HFFc6 (cell line): ENCODE measurements at places on chromosomes 2 and 18.
A peak's percentile ranks its signal among the peaks of the same experiment; 100 is the strongest.

- DNase-seq: no peak
Measured at GRCh38 chr2:24329700-24330099, 30.6 kb downstream of the ITSN2 start.

DNA sequence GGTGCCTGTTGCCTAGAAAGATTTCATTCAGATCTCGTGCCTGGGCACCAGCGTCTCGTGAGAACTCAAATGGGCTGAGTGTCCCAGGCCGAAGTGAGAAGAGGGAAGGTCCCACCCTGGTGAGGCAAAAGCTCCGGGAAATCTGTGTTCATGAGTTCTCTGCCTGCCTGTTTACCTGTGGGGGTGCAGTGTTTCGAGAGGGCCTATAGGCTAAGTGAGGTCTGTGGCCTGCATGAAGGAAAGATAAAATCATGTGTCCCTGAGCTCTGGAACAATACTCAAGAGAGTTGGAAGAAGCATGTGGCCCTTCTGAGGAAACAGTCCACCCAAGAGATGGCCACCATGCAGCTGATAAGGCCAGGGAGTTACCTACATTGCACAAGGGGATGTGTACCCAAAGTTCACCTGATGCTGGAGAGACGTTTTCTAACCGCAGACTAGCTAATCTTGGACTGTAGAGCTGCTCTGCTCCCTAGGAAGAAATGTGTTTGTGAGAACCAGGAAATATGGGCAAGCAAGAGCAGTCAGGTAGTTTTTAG lies 63.5 kb upstream of the ST3GAL5 start:
- DNase-seq: no peak

DNA sequence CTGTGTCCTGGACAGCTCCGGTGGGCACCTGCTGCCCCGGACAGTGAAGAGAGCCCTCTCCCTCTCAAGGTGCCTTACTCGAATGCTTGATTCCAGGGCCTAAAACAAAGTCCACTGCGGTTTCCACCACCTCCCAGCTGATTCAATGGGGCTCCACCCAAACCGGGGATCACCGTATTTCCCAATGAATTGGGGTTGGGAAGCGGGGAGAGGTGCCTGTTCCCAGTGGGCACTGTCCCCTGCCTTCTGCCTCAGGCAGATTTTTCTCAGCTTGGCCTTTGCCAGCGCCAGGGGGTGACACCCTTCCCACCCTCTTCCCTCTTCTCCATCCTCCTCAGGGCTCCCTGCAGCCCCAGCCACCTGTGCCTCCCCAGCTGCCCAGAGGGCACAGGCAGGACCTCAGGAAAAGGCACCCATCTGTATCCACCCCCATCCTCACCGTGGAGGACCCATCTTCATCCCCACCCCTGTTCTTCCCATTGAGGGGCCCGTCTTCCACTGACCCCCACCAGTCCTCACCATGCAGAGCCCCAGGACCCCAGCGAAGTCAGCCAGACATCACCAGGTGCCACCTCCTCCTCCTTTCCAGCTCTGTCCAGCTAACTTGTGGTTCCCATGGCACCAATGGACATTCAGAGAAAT lies 66.7 kb upstream of the HPCAL1 start:
- no peak for DNase-seq

- DNase-seq: peak; percentile 27
Measured at GRCh38 chr2:218622606-218623365, 15.1 kb downstream of the PLCD4 start.

- DNase-seq: no peak
Measured at GRCh38 chr2:69926849-69927515, 12.1 kb downstream of the MXD1 start.

GRCh38 chr2:233423552-233423860 lies 69.2 kb downstream of the DGKD start:
- no peak for DNase-seq

DNA sequence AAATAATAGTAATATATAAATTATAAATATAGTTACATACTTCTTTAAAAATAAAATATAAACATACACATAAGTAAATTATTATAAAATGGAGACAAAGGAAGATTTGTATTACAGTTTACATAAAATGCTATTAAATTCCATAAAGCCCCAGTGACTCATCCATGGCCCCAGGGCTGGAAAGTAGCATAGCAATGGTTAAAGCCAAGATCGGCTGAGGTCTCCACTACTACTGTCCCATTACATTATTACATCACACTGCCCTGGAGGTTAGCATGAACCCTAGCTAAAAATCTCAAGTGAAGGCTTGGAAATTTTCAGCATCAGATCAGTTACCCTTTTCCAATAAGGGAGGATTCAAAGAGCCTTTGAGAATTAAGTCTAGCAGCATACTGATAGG lies 936.2 kb downstream of the DSC3 start:
- DNase-seq: peak; percentile 19

DNA sequence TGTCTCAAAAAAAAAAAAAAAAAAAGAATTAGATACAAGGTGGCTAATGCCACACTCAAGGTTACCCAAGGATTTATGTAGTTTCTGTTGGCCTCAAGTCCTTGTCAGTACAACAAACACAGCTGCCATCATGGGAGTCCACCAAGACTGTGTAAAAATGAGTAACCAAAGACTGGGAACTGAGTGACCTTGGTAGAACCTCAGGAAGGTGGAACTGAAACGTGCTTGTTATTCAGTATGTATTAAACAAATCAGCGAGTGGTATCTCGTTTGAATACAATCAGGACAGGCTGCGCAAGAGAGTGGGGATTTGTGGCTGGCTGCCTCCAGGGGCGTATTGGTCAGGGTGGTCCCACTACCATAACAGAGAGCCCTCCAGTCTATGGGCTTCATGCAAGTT lies 1.6 kb upstream of the SFTPB start:
- DNase-seq: no peak

DNA sequence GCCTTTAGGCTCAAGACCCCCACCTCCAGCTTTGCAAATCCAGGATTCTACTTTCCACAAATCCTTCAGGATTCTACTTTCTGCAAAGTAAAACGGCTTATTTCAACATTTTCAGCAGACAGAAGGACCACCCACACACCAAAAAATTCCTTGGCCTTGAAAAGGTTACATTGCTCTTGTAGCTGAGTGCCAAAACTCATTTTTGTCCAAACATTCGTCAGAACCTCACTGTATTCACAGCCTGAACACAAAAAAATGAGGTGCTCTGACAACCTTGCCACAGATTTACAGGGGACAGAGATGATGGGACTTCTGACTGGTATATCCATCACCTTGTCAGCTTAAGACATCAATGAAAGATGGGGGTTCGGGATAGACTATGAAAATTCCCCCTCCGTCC lies 63.0 kb upstream of the COX7A2L start:
- no peak for DNase-seq

DNA sequence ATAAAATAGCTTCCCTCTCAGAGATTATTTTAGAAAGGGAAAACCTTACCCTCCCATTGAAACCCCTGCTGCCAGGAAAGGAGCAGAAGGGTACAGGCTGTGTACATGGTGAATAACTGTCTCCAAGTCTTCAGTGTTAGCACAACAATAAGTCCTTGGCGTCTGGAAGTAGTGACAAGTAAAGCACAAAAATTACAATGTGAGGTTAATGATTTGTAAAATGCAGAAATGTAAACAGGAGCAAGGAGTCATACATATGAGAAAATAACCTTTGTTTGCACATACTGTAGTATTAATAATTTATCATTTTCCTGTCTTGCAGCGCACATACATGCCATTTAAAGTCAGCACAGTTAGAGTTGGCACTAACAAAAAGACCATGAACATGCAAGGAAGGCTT lies 40.5 kb downstream of the ABHD3 start:
- DNase-seq: no peak

DNA sequence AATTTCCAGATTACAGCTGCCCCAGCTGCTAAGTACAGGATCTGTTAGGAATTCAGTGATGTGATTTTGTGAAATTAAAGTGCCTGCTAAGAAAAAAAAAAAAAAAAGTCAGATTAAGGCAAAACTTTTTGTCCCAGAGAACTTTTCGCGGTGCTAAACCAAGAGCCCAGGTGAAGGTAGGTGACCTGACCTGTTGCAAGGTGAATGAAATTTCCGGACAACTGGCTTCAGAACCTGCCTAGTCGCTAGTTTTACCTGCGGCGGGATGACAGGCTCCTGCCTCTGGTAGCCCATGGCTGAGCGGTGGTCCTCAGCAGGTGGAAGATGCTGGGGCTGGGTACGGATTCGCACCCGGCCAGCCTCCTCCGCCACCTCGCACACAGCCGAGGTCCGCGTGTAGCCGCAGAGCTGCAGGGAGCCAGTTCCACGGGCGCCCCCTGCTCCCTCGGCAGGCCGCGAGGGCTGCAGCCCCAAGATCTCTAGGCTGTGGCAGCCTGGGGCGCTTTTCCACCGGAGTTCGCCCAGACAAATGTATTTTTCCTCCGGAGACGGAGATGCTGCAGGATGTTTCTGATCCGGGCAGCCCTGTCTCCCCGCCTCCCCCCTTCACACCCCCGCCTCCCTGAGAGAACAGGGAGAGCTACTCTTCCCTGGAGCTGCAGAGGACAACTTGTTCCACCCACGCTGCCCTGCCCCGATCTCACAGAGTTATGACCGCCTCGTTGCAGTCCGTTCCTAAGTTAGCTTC lies at the start of gene SLC38A11:
SLC38A11 (minus strand) TSS at position 572 of the 748 bp plus-strand sequence; CDS start at position 294, 278 bp downstream.
- DNase-seq: peak; percentile 21

GRCh38 chr2:130823171-130823885 lies 13.4 kb upstream of the ARHGEF4 start:
- no peak for DNase-seq

- DNase-seq: no peak
Measured at GRCh38 chr2:216082117-216082711, 495 bp downstream of the TMEM169 start.

- peak; percentile 83 for DNase-seq
Measured at GRCh38 chr18:2978661-2979106, 34.3 kb downstream of the LPIN2 start.

- no peak for DNase-seq
Measured at GRCh38 chr2:97911922-97912575, 83.7 kb downstream of the TMEM131 start.

- DNase-seq: no peak
Measured at GRCh38 chr2:961786-962185, 11.1 kb downstream of the SNTG2 start.

DNA sequence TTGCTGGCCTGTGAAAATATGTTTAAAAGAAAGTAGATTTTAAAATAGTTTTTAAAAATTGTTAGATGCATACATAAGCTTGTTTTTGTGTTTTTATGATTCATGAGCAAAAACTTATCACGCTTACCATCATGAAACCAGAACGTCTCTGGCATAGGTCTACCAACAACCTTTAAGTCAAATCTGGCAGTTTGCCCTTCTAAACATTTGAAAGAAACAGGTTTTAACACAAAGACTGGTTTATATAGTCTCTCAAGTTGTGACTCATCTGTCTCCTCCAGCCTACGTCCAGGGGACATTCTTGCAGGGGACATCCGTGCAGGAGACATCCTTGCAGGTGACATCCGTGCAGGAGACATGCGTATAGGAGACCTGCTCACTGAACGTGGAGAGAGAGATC lies 29.6 kb downstream of the TTN start:
- DNase-seq: no peak

DNA sequence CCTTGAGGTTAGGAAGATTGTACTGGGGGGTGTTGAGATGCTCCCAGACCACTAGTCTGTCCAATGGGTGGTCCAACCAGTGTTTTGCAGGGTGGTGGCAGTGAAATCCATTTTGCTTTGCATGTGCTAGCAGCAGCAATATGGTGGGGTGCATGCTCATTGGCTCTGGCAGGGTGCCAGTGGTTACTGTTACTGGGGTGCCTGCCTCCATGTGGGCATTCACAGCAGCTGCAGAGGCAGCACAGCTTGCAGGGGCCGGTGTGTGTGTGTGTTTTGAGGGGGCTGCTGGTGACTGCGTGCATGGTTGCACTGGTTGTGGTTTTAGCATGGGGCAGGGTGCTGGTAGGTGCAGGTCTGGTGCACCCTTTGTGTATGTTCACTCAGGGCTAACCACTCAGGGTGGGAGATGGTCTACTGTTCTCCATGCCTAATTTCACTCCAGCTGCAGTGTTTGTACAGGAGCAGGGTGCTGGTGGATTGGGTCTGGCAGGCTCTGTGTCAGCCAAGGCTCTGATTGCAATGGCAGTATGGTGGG lies 265.4 kb downstream of the NUP35 start:
- DNase-seq: no peak

- no peak for DNase-seq
Measured at GRCh38 chr2:66164470-66164869, 270.5 kb upstream of the MEIS1 start.

GRCh38 chr2:126827371-126827770 lies 71.3 kb upstream of the TEX51 start:
- DNase-seq: no peak

DNA sequence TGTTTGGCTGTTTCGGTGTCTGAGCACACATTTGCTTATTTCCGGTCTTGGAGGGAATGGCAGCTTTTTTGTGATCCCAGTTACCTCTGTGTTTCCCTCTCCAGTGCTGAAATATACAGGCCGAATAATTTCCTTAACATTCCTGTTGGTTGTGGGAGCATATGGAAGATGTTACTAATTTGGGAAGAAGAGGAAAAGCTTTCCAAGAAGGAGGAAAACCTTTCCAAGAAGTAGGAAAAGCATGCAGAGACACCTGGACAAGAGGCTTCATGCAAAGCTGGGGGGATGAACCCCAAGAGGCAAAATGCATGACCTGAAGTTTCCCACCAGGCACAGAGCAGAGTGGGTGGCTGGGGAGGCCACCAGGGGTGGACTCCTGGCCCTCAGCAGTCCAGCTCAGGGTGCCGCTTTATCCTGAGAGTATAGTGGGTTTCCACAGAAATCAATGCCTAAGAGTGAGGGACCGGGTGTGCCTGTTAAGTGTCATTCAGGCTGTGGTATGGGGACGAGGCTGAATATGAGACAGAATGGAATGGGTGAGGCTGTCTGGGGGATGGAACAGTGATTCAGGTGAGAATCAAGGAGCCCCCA lies 25.5 kb upstream of the GNAL start:
- DNase-seq: no peak

- DNase-seq: peak; percentile 56
Measured at GRCh38 chr2:36338827-36339145, 16.8 kb upstream of the CRIM1 start.

- no peak for DNase-seq
Measured at GRCh38 chr2:190863946-190864345, 16.7 kb upstream of the GLS start.

DNA sequence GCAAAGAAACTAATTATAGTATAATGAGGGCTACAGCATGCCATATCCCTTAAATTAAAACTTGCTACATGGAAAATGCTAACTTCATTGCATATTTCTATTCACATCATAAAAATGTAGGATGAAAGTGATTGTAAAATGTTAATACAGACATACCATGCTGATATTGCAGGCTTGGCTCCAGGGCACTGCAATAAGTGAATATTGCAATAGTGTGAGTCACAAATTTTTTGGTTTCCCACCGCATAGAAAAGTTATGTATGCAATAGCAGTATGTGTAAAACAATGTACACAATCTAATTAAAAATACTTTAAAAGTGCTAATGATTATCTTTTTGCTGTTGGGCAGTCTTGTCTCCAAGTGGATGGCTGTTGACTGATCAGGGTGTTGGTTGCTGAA lies 162.1 kb downstream of the CD8B2 start:
- DNase-seq: no peak

- DNase-seq: no peak
Measured at GRCh38 chr2:43050866-43051265, 175.5 kb downstream of the ZFP36L2 start.

GRCh38 chr18:53991805-53992204 lies 232.7 kb downstream of the MBD2 start:
- DNase-seq: no peak
